Stimulated activated CD4-positive, alpha-beta T cell treated with anti-CD3 and anti-CD28 coated beads, Interleukin-15, amount 100 ng/mL, for 24 hours (primary cell): ENCODE measurements at places on chromosomes 1 and 21.

GRCh38 chr1:19088717-19089442 lies 121.2 kb downstream of the UBR4 start:
- DNase-seq, result no peak

GRCh38 chr1:102103646-102104045 lies 106.9 kb upstream of the OLFM3 start:
- no peak for DNase-seq

DNA sequence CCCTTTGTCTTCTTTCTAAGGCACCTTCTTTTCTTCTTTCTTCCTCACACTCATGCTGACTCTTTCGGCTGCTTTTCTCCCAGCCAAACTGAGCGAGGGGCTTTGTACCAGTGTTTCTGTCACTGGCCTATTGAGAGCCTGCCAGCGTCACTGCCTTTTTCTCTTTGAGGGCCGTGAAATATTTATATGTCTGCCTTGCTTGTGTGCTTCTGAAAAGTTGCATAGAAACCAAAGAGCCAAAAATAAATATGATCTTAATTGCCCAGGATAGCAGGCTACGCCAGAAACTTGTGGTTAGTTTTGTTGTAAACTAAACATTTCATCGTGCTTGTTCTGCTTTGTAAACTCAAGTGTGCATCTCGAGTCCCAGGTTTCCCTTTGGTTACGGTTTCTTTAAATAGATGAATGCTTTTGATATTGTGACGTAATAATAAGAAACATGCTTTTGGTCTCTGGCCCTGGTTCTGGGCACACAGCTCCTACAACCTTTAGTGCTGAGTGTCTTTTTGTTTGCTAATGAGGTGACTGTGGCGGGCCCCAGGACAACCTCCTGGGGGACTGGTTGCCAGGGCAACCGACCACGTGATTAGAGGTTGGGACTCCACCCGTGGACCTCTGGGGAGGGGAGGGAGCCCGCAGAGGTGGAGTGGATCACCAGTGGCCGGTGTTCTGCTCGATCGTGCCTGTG lies 10.8 kb downstream of the SLC37A1 start:
- DNase-seq, result peak; percentile 37

DNA sequence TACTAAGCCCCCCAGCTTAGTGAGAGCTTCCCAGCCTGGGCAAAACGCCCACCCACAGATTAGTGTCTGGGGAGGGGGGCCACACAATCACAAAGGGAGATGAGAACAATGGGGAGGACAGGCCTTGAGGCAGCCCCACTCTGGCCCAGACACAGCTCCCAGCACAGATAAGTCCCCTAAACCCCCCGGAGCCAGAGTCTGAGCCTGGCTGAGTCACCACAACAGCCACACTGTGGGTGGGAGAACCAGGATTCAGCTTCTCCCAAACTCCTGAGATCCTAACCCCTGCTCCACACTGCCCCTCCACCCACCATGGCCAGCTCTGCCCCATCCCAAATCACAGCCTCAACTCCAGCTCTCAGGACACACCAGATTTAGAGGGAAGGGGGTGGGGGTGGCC lies 4.2 kb downstream of the NECTIN4 start:
- DNase-seq, result no peak

DNA sequence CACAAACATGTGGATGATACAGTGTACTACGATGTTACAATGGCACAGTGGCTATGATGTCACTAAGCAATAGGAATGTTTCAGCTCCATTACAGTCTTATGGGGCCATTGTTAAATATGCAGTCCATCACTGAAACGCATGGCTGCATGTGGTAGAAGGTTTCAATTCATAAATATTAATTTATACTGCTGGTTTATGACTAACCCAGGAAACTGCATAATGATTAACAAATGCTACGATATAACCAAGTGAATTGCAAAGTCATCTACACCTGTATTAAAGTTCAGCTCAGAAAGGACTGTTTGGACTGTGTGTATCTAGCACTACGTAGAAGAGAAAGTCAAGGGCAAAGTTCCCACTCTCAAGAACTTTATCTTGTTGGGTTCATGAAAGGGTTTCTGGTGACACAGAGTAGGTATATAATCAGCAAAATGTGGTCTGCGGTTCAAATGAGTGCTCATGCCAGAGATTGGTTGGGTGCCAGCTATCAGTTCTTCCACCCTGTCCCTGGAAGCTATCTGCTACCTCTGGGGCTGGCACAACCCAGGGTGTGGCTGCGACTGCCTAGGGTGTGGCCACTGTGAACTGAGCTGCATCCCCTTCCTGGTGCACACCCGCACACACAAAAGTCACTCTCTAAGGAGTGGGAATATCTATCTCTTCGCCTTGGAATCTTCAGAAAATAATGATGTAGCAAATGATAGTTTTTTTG lies 14.8 kb downstream of the MGST3 start:
- DNase-seq, result peak; percentile 9

DNA sequence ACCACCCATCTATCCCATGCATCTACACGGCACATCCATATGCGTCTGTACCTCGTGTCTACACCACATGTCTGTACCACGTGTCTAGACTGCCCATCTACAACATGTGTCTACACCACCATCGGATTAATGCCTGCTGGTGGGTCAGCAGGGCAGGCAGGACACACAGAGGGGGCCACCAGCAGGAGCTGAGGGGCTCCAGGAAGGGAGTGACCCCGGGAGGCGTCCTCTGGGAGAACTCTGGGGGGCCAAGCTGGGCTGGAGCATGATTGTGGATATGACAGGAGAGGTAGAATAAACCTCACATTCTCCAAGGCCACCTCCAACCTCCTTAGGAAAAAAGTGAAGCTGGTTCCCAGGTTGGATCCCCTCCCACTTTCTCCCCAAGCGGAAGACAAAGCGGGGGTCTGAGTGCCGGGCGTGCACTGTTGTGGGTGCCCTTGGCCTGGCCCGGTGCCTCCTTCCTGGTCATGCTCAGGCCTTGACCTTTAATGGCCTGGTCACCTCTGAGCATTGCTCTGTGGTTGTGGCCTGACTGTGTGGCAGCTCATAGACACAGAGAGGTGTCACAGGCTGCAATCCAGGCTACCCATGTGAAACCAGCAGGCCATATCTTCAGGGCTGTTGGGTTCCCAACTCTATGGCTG lies 881 bp upstream of the ACTRT2 start:
- no peak for DNase-seq

- DNase-seq, result no peak
Measured at GRCh38 chr1:57986432-57986831, 560.1 kb downstream of the OMA1 start.

DNA sequence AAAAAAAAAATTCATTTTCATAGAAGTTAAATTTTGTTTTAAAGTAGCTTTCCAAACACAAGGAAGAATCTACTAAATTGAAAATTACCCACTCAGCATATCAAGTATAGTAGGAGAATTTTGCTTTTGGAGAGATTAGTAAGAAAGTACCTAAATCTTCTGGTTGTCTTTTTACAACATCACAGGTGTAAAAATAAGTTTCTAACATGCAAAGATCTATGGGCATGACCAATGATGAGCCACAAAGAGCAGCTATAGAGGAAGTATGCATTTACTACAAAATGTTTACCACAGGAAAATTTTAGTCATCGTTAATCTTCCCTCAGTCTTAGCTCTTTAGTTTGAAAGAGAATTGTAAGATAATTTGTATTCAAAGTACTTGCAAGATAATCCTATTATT lies 28.1 kb downstream of the ANGPTL3 start:
- DNase-seq, result no peak

- DNase-seq, result no peak
Measured at GRCh38 chr1:229693129-229693900, 67.3 kb downstream of the URB2 start.

- no peak for DNase-seq
Measured at GRCh38 chr1:205350124-205350523, 6.6 kb downstream of the KLHDC8A start.

DNA sequence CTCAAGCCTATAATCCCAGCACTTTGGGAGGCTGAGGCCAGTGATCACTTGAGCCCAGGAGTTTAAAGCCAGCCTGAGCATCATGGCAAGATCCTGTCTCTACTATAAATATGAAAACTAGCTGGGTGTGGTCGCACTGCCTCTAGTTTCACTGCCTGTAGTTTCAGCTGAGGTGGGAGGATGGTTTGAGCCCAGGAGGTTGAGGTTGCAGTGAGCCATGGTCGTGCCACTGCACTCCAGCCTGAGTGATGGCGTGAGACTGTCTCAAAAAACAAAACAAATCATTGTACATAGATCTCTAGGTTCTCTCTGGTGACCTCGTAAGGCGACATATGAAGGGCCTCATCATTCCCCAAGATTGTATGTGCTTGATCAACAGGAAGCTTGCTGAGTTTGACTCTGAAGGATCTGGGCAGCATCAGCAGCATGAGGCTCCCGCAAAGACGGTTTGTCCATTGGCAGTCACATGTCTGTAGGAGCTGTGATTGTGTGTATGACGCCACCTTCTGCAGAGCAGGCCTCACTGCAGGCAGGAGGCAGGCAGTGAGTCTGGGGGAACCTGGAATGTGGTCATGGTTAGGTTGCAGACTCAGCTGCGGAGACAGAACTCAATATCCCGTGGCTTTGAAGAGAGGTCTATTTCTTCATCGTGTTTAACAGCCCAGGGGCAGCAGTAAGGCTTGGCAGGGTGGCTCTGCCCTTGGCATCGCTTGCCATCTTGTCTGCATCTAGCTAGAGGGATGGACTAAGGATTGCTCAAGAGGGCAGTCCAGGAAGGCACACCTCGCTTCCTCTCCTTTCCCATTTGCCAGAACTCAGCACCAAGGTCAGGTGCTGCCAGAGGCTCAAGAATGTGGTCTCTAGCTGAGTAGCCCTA lies 14.0 kb downstream of the ATP5PO start:
- DNase-seq, result no peak

DNA sequence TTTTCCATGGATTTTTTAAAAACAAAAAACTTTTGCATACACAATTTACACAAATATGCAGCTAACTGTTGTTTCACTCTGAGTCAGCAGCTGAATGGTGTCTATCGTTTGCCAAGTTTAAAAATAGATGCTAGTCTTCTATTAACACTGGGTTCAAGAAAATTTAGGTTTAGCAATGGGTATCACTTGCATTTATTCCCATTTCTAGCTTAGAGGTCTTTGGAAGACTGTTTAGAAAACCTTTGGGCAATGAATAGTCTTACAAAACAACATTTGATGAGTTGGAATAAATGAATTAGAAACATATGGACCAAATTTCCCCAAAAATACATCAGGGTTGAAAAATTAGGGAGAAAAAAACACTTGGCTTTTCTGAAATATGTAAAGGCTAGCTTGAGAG lies 165.8 kb downstream of the LYPLAL1 start:
- no peak for DNase-seq

DNA sequence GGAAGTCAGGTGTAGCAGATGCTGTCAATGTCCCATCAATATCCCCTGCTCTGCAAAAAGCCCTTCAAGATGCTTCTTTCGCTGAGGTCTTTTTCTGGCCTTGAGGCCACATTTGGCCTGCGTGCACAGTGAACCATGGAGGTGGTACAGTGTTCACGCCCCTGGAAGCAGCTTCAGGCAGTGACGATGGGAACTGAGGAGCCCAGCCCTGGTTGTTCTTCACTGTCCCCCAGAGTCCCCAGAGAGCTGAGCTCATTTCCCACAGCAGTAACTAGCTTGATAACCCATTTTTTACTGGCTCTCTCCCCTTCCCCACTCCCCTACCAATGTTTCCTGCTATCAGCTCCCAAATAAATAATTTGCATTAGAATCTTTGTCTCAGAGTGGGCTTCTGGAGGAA lies 76.5 kb downstream of the OLIG1 start:
- no peak for DNase-seq

DNA sequence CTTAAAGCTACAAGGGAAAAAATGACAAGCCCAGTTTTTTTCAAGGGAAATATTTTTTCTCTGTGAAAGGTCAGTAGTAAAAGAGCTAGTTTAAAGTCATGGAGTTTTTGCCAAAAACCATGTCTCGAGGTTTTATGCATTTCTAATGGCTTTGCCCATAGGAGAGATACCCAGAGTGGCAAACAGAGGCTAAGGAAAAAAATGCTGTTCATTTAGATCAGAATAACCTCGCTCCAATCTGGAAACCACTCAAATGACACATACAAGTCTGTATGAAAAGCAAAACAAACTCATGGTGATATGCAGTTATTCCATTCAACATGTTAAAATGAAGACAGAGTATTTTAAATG lies 36.9 kb upstream of the EDEM3 start:
- DNase-seq, result no peak

- no peak for DNase-seq
Measured at GRCh38 chr21:15219894-15220293, 155.1 kb upstream of the NRIP1 start.

GRCh38 chr1:3807769-3808168 lies 11.5 kb upstream of the LRRC47 start:
- DNase-seq, result no peak

GRCh38 chr1:186605762-186606350 lies 74.4 kb downstream of the PTGS2 start:
- peak; percentile 31 for DNase-seq
